ENCODE measurements at places on chromosomes 2 and 18.
A peak's percentile ranks its signal among the peaks of the same experiment; 100 is the strongest.

- no peak for DNase-seq
Observed at GRCh38 chr2:175903384-175903936, 98.6 kb downstream of the LNPK start.

- no peak for DNase-seq
Observed at GRCh38 chr2:171383134-171383533, 50.7 kb downstream of the METTL8 start.

DNA sequence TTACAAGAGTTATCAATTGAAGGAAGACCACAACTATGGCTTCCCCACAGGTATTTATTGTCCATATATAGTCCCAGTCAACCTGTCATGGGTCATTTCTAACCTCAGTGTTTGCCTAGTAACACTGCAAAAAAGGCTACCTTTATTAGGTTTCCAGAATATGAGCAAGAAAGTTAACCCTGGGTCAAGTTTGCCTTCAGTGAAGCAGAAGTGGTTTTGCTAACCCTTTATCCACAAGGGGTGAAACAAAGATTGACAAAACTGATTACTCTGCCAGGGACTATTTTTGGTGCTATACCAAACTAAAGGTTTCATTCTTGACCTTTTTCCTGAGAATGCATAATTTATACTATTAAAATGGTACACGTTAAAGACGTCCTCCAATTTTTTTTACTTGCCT is 28.8 kb downstream of the SP100 start:
- DNase-seq = no peak

GRCh38 chr2:20227894-20228505 is 3.1 kb upstream of the SDC1 start:
- DNase-seq = no peak

DNA sequence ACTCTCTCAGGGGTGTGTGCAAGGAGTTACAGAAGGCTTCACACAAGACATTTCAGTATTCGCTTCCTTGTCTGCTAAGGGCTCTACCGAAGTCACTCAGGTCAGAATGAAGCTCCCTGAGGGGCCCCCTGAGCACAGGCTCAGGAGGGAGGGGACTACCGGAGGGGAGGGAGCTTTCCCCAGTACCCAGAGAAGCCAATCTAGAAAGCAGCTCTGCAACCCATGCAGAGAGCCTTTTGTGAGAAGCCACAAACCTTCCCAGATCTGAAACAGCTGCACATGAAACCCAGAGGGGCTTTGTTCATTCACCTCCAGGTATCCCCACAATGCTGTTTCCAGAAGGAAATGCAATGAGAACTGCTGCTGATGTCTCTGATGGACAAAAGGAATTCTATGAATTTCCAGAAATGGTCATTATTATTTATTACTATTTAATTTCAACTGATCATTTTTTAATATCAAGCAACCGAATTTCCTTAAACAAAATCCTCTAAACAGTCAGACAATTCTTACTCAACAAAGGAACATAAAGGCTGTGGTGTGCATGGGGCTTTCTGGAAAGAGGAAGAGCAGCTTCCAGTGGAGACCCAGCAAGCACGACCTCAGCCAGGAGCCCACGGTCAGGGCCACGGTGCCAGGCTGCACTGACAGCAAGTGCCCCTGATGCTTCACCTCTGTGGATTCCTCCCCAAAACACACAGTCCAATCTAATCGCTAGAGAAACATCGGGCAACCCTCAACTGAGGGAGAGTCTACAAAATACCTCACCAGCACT is 42.0 kb downstream of the NDUFA10 start:
- DNase-seq = peak; percentile 21

DNA sequence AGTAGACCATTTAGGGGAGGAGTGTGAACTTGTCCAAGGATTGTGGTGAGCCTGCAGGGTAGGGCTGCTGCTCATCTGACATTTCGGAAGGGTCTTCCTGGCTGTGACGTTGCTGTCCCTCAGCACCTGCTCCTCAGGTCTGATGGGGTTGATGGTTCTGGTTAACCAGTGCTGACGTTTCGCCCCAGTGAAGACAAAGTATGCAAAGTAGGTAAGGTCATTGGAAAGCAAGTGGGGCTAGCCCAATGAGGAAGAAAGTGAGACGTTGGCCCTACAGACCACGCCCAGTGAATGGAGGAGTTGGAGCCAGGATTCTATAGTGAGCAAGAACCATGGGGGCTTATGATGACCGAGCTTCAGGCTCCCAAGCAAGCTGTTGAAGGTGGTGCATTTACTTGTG is 33.4 kb upstream of the ZNF396 start:
- no peak for DNase-seq

Data from inflammatory macrophage (primary cell).